ENCODE measurements at places on chromosomes 4 and X.
A peak's percentile ranks its signal among the peaks of the same experiment; 100 is the strongest.

DNA sequence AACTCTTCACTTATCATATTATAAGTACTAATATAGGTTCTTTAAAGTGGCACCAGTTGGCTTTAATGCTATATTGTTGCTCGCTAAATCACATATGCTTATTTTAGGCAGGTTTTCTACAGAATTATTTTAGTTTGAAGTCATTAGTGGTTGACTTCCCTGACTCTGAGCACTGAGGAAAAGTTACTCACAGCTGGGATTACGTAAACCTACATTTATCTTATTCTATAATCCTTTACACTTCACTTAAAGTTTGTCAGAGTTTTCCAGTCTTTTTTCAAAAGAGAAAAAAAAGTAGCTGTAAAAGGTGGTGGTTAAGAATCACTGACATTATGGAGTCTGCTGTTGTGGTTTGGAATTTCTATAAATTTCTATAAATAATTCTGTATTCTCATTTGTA, 5.8 kb downstream of the UGT2B4 start:
- DNase-seq, result no peak

DNA sequence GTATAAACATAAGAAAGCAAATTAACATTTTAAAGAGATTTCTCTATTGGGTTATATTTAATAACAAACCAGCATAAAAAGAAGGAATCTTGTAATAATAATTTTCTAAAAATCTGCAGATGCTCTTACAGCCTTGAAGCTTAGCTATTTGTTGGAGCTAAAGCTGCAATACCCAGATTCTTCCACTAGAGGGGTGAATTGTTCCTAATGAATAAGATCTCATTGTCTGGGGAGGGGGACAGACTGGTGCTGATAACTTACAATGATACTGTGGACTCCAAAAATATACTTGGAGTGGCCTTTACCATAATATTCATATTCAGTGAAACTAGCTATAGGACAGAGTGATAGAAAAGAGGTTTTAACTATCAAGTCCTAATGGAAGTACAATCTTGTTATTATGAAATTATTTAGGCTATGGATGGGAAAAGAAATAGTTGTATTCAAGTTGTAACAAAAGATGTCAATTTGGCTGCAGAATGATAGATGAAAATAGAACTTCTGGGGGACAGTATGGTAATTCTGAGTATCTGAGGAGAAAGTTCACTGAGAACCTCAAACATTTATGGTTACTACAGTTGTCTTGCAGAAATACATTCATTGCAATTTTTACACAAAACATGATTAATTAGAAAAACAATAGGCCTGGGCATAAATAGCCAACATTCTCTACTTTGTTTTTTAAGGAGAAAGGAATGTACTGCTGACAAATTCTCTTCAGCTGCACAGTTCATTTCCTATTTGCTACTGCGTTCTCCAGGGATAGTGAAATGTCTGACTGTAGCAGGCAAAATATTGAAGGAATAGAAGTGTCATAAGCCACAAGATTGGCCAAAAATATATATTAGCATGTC, 443.3 kb downstream of the GBA3 start:
- DNase-seq, result peak; percentile 1

GRCh38 chrX:23515028-23515427, 152.3 kb upstream of the PRDX4 start:
- no peak for DNase-seq

GRCh38 chrX:129116676-129117470, 406.4 kb downstream of the SMARCA1 start:
- no peak for DNase-seq

- no peak for DNase-seq
Measured at GRCh38 chrX:31271615-31272471, 200.0 kb upstream of the FTHL17 start.

- DNase-seq, result no peak
Measured at GRCh38 chr4:21848021-21848420, 100.6 kb downstream of the KCNIP4 start.

DNA sequence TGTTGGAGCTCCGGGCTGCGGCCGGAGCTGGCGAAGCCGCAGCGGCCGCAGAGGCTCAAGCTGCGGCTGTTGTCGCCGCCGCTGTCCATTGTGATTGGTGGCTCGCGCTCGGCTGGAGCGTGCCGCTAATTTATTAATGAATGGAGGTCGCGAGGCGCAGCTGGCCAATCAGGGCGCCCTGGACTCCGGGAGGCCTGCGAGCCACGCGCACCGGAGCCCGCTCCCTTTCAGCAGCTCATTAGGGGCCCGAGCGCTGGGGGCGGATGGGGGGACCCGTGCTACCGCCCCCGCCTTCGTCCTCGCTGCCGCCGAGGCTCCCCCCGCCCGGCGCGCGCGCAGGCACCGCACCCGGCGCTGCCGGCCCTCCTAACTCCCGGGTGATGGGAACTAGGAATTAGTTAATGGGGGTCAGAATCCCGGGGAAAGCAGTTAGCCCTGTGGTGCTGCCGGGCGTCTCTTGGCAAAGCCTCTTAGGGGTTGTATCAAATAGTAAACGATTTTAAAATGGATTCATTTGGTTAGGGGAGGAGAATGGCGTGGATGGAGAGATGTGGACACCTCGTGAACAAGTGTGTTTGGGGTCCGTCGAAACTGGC, 589 bp upstream of the NEUROG2 start:
- no peak for DNase-seq

GRCh38 chrX:35150052-35150451, 207.5 kb downstream of the FAM47B start:
- no peak for DNase-seq

GRCh38 chr4:154616731-154617130, 4.3 kb upstream of the FGG start:
- no peak for DNase-seq

DNA sequence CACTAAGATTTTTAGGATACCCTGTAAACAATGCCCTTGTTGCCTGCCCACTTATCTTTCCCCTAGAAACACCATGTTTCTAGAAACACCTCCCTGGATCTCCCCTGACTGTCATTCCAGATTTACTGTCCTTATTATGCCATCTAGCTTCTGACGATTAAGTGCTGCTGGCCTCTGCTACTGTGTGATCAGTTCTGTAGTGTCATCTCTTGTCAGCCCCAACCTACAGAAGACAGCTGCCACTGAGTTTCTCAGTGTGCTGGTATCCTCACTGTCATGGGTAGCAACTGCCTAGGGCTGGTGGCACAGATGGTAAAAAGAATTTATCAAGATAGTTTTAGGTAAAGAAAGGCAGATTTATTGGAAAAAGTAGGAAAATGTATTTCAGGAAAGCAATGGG, 68.7 kb upstream of the WWC2 start:
- DNase-seq, result no peak

DNA sequence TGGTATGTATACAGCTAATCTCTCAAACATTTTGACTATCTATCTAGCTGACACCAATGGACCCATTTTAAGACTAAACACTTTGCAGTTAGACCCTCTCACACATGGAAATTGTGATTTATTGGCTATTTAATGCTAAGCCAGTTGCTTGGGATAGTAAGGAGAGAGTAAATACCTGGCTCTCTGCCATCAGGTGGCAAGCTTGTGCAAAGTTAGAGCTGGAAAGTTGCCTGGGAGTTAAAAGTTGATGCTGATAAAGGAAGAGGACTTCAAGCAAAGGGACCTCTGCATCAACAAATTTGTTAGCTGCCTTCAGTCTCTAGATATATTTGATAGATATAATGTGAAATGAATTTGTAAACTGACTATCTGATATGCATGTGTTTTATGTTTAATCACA, 61.1 kb downstream of the PACRGL start:
- no peak for DNase-seq

GRCh38 chrX:9087271-9088040, 53.5 kb upstream of the FAM9B start:
- no peak for DNase-seq

DNA sequence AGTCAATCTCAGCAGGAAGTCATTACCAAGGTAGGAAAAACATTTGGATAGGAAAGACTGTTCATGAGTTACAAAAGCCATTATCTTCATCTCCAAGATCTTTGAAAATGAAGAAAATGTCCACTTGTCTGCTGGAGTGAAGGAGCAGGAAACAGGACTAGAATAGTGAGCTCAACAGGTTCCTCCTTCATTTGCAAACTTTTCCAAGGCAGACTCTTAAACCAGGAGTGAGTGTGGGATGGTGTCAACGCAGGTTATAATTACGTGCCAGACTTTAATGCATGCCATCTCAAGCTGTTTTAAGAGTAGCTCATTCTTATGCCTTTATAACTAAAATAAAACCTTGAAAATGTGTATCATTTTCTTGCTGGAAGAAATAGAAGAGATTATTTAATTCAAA, 3.4 kb upstream of the REELD1 start:
- DNase-seq, result no peak

- DNase-seq, result no peak
Measured at GRCh38 chr4:1014291-1015167, 3.1 kb downstream of the FGFRL1 start.

DNA sequence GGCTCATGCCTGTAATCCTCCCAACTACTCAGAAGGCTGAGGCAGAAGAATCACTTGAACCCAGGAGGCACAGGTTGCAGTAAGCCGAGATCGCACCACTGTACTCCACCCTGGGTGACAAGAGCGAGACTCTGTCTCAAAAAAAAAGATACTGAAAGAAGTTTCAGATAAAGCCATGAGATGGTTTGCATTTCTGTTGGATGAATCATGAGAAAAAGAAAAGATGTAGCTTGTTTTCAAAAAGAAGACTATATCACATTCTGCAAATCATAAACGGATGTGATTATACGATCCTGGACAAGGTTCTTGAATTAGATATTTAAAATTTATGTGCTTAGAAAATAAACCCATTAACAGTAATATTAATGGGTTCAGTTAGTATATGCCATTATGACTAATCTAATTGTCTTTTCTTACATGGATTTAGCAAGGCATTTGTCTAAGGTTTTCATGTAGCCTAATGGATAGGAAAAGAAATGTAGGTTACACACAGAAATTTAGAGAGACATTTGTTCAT, 345.9 kb downstream of the SLC7A11 start:
- no peak for DNase-seq

DNA sequence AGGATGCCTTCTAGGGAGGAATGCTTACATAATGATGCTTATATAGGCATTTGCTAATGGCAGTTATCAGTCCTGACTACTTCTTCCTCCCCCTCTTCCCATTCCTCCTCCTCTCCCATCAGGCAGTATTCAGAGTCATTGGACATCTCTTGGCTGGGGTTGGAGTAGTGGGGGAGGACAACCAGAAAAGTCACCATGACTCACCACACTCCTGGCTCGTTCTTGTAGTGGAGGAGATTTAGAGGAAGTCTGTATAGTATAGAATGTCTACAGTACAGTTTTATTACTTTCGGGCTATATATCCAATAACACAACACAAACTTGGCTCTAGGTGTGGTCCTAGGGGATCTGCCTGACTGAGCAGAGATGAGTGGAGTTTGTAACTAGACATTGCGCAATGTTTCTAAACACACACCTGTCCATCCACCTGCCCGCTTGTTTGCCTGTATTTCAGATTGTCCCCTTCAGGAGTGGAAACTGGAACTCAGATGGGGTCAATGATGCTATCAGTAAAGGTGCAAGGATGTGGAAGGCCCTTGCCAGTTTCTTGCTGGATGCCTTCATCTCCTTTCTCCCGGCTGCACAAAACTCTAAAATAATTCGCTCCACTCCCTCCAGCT, 27.9 kb upstream of the KIAA1210 start:
- DNase-seq, result no peak

DNA sequence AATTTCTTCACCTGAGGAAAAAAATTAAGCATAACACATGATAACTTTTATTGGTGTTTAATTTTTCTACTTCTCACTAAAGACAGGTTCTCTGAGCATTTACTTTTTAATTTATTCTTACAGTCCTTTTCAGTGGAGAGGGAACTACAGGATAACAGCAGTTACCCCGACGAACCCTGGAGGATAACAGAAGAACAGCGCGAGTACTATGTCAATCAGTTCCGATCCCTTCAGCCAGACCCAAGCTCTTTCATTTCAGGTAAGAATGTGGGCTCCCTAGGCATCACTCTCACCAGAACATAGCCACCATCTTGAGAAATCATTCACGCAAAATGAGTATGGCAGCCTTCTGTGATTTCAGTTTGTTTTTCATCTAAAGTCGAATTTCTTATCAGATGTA, 100.8 kb downstream of the REPS2 start:
- DNase-seq, result no peak

- no peak for DNase-seq
Measured at GRCh38 chr4:169362607-169363006, 91.9 kb upstream of the SH3RF1 start.

DNA sequence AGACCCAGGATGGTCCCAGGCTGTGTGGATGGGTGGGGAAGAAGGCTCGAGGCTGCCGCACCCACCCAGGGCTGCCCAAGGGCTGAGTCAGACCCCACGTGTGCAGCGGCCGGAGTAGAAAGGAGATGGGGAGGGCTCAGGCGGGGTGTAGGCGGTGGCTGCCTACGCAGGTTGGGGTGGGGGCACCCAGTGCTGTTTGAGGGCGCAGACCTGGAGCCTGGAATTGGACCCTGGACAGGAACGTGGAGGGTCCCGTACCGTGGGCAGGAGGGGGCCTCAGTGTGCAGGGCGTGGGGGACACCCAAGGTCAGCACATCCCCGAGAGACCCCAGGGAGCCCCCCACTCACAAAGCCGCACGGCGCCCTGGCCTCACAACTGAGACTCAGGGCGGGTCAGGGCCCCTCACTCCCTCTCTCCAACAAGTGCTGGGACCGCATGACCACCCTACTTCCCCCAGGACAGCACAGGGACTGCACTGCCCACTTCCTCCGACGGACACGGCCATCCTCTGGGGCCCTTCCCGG, 79.9 kb downstream of the FAM53A start:
- no peak for DNase-seq

DNA sequence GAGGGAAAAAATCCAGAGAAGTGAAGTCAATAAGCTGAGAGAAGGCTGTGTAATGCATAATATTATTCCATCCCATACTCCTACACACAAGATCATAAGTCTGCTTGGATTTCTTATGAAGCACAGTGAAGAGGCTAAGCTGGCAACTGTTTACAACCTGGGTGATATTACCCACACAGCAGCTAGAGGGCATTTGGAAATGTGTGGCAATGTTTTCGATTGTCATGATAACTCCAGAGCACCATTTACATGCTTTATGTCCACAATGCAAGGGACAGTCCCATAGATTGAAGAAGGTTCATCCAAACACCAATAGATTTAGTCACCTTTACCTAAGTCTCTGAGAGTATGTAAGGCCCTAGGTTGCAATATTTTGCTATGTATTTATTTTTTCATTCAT, 412.2 kb downstream of the PPP3CA start:
- no peak for DNase-seq

- DNase-seq, result no peak
Measured at GRCh38 chr4:174650711-174651355, 128.5 kb upstream of the HPGD start.

- no peak for DNase-seq
Measured at GRCh38 chr4:73055241-73055897, 14.1 kb downstream of the COX18 start.
